ENCODE measurements at places on chromosomes 1 and 21. TPM values are rescaled to one million over a fixed set of nuclear protein-coding genes. Genes with fewer than 3 reads are reported as not detected.

Gene LAD1
- 18.0 TPM for total RNA-seq

Gene APOBEC4
- not detected for total RNA-seq

DNA sequence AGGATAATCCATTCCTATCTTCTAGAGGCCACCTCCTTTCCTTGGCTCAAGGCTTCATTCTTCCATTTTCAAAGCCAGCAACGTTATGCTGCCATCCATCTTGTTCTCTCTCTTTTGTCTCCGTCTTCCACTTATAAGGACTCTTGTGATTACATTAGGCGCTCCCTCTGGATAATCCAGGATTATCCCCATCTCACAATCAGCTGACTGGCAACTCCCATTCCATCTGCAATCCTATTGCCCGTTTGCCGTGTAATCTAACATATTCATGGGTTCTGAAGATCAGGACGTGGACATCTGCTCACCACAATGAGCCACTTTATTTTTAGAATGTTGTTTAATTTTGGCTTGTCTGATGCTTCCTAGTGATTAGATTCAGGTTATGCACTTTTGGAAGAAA, 89.3 kb downstream of the EBNA1BP2 start:
- DNase-seq: no peak

- no peak for DNase-seq
Observed at GRCh38 chr1:23801876-23802275, 1.3 kb upstream of the GALE start.

DNA sequence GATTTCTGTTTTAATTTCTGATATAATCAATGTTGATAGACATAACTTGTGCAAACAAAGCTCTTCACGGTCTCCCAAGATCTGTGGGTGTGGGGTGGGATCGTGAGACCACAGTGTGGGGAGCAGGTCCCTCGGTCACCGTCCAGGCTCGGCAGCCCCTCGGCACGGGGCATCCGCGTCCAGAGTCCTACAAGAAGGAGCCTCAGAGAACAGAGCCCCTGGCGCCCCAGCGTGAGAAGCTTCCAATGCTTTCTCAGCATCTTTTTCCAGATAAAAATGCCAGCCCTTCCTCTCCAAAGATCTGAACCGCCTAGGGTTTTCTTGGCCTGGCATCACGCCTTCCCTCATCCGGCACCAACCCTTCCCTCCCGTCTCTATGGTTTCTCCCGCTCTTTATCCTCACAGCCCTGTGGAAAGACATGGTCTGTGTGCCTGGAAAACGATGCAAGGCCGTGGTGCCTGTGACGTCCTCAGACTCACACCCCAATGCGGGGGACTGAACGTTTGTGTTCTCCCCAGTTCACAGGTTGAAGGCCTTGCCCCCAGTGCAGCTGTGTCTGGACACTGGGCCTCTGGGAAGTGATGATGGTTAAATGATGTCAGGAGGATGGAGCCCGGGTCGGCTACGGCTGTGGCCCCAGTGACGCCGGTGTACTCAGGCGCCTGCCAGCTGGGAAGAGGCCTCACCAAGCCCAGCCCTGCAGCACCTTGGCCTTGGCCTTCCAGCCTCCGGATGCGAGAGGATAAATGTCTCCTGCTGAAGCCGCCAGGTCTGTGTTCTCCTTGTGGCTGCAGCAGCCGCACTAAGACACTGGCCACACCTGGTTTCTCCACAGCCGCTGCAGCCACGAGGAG, 45.9 kb upstream of the COL6A2 start:
- DNase-seq: no peak

GRCh38 chr1:231046730-231047395, 6.8 kb upstream of the FAM89A start:
- no peak for DNase-seq

Gene OR2M5
- total RNA-seq: not detected

Gene DNAJC28
- total RNA-seq: 3.0 TPM

GRCh38 chr1:61174060-61174795, 91.9 kb downstream of the NFIA start:
- no peak for DNase-seq

- no peak for DNase-seq
Observed at GRCh38 chr1:23600283-23600682, 41.0 kb upstream of the ID3 start.
